ENCODE measurements at places on chromosomes 1 and 21.

- no peak for DNase-seq
These were observed 338.5 kb downstream of the KCTD3 start for GRCh38 chr1:215905493-215906115.

DNA sequence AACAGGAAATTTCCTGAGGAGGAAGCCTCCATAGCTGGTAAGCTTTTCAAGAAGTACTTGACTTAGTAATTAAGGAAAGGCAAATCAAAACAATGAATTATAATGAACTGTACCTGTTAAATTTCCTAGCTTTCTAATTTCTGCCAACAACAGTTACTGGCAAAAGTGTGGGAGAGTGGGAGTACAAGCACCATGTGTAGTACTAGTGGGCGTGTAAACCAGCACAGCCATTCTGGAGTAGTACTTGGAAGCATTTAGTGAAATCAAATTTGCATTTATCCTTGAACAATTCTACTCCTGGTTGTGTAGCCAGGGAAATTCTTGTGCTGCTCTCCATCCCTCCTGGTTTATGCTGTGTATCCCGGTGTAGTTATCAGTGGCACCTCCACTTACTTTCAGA is 190.8 kb downstream of the PRDM2 start:
- no peak for DNase-seq

DNA sequence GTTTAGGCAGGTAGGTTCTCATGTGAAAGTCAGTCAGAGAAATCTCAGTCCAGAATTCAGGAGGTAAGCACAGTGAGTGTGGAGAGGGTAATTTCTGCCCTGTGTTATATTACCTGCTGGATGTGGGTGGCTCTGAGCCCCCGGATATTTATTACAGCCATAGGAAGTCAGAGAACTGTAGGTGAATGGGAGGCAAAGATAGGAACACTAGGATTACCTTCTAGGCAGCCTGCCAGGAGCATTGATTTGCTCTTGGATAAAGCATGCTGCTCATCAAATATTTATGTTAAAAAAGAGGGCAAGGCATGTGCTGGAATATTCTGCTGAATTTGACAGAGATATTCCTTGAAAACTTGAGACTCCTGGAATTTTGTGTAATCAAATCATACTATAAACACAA is 8.5 kb downstream of the GNG12 start:
- DNase-seq: no peak

DNA sequence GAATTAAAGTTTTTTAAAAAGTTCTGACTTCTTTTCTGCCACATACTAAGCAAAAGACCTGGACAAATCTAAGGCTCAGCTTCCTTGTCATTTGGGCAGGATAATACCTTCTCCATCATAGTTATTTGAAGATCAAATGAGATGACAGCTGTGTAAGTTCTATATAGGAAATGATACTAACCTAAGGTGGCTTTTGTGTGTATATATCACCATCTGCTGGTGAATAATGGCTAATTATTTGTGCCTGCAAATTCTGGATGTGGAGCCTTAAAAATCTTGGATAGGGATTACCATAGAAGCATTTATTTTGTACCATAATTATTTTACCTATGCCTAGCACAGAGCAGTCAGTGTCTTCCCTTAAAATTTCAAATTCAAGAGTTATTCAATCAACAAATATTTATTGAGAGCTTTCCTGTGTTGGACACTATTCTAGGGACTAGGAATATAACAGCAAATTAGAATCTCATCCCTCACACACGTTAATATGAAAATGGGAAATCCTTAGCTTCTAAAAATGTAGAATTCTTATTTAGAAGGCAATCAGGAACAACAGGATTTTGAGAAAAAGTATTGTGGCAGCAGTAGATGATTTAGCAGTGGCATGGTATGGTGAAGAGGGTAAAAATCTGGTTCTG is 89.8 kb downstream of the TMEM200B start:
- no peak for DNase-seq

GRCh38 chr1:4021136-4021973 is 121.3 kb upstream of the C1orf174 start:
- no peak for DNase-seq

- no peak for DNase-seq
These were observed 15.2 kb upstream of the RCSD1 start for GRCh38 chr1:167614851-167615250.

DNA sequence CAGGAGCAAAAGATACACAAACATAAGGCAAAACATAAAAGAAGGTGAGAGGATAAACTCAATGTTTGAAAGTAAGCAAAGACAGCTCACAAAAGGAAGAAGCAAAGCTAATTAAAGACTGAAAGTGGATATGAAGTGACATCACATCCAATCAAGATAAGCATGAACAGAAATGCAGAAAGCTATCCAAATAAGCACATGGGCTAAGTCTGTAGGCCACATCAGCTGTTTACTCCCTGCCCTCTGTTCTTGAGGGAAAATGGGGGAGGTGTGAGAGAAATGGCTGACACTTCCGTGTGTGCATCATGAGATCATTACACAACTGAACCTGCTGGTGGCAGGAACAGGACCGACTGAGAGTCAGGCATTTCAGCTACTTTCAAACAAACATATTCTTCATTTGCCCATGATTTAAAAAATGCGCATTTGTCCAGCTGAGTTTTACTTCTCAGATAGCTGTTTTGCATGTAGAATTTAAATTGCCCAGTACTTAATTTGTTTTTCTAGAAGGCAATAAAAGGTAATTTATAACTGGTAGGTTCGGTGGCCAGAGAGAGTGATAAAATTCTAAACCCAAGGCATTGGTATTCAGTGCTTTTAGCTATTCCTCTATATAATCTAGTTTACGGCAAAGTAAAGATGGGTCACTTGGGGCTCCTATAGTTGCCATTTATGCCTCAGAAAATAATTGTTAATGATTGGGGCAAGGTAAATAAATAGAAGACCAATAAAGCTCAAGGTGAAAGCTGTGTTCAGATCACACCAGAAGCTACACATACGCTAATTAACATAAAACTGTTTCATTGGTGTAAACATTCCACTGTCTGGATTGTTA is 27.2 kb upstream of the MAN1A2 start:
- no peak for DNase-seq

GRCh38 chr1:214824763-214825162 is 221.8 kb downstream of the CENPF start:
- no peak for DNase-seq

DNA sequence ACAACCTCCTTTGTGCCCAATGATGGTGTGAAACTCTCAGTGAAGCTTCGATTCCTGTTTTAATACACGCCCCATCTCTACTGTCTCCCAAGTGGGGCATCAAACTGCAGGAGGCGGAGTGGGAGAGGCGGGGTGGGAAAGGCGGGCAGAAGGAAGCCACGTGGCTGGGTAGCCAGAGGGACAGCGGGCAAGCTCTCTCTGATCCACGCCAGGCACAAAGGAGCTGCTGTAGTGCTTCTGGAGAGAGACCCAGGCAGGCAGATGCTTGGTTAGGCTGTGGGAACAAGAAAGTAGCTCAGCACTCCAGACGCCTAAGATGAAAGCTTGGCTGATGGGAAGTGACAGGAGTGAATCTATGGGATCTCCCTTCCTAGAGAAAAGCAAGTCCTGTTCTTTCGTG is 25.7 kb downstream of the TRIM67 start:
- DNase-seq: no peak

GRCh38 chr21:31497914-31498313 is 153.9 kb upstream of the TIAM1 start:
- no peak for DNase-seq

Data from CD4-positive, alpha-beta T cell (primary cell).